ENCODE measurements at places on chromosomes 11 and 22. TPM values are rescaled to one million over a fixed set of nuclear protein-coding genes. Genes with fewer than 3 reads are reported as not detected.

Gene MYBPC3
- 1,340 TPM for total RNA-seq

Gene SLCO2B1
- 49.1 TPM for total RNA-seq

Gene TBX1
- total RNA-seq: 1.5 TPM

Gene USP2
- 69.6 TPM for total RNA-seq

Gene PLAAT4
- 11.8 TPM for total RNA-seq

Gene OR51E1
- total RNA-seq: 2.3 TPM

Gene ADAMTS15
- 16.7 TPM for total RNA-seq

Gene RAB36
- 1.0 TPM for total RNA-seq

GRCh38 chr11:118915396-118915795, 10.3 kb downstream of the BCL9L start:
- no peak for DNase-seq

GRCh38 chr11:86869966-86870570, 69.7 kb downstream of the PRSS23 start:
- DNase-seq: peak; percentile 69

GRCh38 chr22:45731798-45732495, 60.3 kb downstream of the ATXN10 start:
- no peak for DNase-seq

GRCh38 chr22:41576877-41577276, 12.8 kb downstream of the PMM1 start:
- DNase-seq: peak; percentile 75

- DNase-seq: no peak
Observed at GRCh38 chr11:83140691-83141455, 16.1 kb upstream of the PCF11 start.

DNA sequence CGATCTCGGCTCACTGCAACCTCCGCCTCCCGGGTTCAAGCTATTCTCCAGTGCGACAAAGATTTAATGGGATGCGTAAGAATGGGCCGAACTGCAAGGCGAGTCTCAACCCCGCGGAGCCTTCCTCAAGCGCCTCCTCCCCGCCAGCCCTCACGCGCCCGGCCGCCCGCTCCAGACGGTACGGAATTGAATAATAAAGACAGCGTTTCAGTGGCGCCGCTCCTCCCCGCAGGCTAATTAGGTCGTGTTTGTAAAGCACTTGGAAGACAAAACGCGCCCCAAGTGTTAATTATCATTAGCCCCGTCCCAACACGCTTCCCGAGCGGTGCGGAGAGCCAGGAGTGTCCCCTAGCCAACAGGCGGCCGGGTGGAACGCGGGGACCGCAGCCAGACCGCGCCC, 192.0 kb downstream of the BUD13 start:
- no peak for DNase-seq

- DNase-seq: no peak
Observed at GRCh38 chr11:25615069-25615468, 716.9 kb upstream of the ANO3 start.

- no peak for DNase-seq
Observed at GRCh38 chr11:132549001-132549400, 983.3 kb downstream of the OPCML start.

DNA sequence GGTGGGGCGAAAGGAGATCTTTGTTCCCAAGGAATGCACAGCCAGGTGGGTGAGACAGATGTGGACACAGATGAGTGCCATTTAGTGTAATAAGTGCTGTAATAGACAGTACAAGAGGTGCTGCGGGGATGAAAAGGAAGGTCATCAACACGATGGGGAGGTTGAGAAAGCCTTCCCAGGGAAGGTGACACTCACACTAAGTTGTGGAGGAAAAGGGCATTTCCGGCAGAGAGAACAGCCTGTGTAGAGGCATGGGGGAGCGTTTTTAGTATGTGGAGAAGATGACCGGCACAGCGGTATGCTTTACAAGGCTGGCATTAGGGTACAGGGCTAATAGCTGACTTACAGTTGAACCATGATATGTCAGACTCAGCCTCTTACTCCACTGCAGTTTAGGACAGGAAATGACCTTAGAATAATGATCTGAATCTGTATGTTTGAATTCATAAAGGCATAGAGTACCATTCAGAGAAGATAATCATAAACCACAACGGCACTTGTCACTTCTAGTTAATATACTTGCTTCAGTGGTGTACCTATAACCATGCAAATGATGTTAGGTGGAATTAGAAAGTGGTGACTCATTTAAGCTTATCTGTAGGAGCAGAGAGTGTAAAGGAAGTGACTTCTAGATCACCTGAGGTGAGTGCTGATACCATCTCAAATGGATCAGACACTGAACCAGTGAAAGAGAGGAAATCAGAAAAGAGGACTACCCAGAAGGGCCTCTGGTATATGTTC, 60.6 kb downstream of the FAM83F start:
- no peak for DNase-seq

GRCh38 chr11:21415606-21416005, 746.2 kb downstream of the NELL1 start:
- no peak for DNase-seq

DNA sequence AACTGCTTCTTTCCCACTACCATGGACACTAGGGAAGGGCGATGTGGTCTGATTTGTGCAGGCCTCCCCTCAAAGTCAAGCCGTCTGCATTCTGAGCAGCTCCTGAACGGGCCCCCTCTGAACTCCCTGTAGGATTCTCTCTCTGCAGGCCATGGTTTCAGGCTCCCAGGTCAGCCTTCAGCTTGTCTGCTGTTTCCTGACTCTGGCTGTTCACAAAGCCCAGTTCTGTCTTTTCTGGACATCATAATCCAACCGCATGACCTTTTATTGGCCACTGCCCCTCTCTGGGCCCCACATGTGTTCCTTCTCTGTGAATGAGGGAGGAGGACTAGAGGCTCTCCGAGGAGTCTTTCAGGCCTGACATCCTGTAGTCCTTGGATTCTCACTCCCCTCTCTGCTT, 161.0 kb downstream of the FEZ1 start:
- DNase-seq: no peak

- no peak for DNase-seq
Observed at GRCh38 chr11:33772870-33773269, 1.4 kb downstream of the FBXO3 start.

GRCh38 chr11:32033067-32033466, 57.8 kb upstream of the RCN1 start:
- no peak for DNase-seq

DNA sequence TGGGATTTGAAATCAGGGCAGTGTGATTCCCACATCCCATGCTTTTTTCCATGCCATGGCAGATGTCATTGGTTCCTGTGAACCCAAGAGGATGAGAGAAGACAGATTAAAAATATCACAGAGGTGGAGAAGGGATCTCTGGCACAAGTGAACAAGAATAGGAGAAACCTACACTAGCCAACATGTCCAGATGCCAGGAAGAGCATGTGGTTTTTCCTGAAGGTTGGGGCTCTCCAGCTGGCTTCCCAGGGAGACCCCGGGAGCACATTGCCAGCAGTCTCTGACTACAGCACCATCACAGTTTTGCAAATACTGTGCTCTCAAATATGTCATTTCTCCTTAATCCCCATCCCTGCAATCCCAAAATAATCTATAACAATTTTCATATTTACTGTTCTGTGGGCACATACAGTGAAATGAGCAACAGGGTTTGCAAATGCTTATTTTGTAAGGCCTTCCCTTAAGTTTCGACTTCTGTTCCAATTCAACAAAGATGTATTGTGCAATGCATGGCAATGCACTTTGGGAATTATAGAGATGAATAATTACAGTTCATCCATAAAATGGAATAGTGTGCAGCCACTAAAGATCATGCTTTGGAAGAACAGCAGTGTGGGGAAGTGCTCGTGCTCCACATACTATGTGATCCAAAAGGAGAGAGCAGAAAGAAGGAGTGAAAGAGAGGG, 4.8 kb downstream of the ANKK1 start:
- no peak for DNase-seq
